ENCODE measurements at places on chromosomes 16 and 17.

DNA sequence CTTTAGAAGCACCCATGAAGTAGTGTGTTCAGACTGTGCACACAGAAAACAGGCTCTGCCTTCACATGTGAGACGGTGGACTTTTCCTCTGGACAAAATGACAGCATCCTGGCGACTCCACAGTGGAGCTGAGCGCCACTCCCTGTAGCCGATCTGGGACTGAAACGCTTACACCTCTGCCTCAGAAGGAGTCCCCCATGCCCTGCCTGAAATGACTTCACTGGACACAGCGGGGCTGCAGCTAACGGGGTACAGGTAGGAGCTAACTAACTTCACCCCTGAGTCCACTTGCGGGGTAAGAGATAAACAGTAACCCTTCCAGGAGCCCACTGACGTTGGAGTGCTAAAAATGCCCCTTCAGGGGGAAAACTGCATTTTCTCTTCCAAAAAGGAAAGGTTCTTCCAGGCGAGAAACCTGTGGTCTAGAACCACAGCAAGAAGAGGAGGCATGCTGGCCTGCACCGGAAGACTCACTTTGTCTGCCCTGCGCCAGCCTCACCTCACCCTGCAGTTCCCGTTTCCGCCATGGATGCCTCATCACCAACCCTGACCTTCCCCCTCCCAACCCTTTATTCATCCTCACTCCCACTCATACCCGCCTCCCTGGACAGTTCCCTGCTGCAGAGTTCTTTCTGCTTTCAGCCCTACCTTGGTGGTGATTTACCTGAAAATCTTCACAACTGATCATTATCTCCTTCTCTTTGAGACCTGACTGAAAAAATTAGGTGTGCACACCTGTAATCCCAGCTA lies 19.4 kb upstream of the ENDOV start:
- no peak for DNase-seq

- no peak for DNase-seq
Observed at GRCh38 chr16:73091174-73091573, 43.2 kb upstream of the ZFHX3 start.

- no peak for DNase-seq
Observed at GRCh38 chr17:76140661-76141211, 309 bp downstream of the FOXJ1 start.

- no peak for DNase-seq
Observed at GRCh38 chr16:65274566-65274965, 152.7 kb upstream of the CDH11 start.

- peak; percentile 66 for DNase-seq
Observed at GRCh38 chr17:28916302-28916934, 13.5 kb upstream of the DHRS13 start.

- DNase-seq: no peak
Observed at GRCh38 chr17:78817123-78817522, 23.5 kb downstream of the USP36 start.

Data from cardiac fibroblast (primary cell).